Fibroblast of pulmonary artery (primary cell): ENCODE measurements at places on chromosomes 7 and 10.

- no peak for DNase-seq
These were observed 292.5 kb upstream of the CELF2 start for GRCh38 chr10:10725196-10725595.

GRCh38 chr7:121992068-121992467 lies 119.1 kb downstream of the PTPRZ1 start:
- no peak for DNase-seq

- no peak for DNase-seq
These were observed 65.9 kb upstream of the RAB11FIP2 start for GRCh38 chr10:118112543-118113125.

DNA sequence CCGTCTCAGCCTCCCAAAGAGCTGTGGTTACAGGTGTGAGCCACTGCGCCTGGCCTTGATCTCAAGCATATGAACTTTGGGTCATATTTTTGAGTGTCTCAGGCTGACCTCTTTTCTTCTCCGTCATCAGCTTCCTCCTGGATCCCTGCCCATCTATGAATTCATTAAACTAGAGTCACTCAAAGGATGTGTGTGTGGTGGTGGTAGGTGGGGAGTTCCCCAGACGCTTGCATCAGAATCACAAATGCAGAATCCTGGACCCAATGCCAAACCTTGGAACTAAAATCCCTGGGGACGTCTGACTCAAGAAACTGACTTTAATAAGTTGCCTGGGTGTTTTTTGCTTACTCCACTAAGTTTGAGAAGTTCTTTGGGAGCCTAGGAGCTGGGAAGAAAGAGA lies 6.7 kb upstream of the CREB5 start:
- peak; percentile 98 for DNase-seq

- DNase-seq = no peak
These were observed 814 bp downstream of the MEST start for GRCh38 chr7:130492523-130493274.

- peak; percentile 8 for DNase-seq
These were observed 578.7 kb upstream of the NRP1 start for GRCh38 chr10:33913194-33913593.

DNA sequence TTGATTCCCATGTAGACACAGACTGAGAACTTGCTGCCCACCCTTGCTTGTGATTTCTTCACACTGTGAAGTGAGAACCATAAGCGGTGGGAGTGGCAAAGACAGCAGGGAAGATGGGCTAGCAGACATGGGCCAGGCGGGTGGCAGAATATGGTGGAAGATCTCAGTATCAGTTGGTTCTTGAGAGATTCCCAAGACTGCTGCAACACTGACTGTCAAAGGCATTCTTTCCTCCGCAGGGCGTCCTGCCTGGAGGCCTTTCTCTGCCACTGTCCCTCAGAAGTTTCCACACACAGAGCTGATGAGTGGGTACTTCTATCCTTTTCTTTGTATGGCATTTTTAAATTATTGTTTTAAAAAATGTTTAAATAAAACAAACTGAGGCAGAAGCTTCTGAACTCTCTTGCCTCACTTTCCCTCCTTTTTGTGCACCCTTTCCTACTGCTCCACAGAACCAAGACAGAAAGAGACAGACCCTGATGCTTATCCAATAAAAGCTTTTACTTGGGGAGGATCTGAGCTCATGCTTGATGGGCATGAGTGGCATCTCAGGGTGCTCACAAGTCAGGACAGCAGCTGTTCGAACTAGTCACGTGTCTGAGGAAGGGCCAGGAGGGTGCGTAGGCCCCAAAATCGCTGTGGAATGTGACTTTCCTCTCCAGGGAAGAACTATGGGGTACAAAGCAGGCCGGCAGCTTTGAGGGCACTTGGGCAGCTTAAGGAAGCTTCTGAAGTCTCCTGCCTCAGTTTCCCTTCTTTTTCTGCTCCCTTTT lies 104.7 kb upstream of the PCGF5 start:
- no peak for DNase-seq

DNA sequence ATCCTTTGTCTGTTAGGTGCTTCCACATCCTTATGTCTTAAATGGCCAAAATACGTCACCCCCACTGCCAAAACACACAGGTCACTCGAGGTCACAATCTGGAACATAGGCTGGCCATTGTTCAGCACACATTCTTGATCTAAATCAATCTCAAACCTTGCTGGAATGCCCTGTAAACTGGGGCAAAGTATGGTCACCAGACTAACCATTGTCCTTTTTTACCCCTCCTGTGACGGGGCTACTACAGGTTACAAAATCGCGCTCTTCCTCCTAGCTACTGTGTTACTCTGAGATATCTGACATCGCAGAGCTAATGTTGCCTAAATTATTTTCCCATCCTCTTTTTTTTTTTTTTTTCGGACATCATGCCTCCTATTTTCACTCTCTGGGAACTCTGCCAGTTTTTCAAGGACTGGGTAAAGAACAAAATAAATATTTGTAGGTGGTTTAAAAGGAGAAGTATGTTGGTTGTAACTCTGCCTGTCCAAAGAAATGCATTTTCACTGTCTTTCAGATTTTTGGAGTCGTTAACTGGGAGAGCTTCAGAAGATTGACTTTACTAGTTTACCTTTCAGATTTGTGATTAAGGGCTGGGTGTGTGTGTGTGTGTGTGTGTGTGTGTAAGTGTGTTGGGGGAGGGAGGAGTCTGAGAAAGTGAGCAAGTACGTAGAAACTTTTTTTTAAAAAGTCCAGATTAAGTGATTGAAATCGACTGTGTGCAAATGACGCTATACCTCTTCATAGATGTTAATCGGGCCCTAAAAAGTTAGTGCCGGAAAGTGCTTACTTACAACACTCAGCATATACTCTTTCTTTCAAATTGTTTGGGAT lies 942 bp upstream of the KIAA1217 start:
- DNase-seq = peak; percentile 72

GRCh38 chr10:110698340-110698739 lies 54.2 kb downstream of the RBM20 start:
- DNase-seq = no peak

GRCh38 chr10:1872151-1872726 lies 134.9 kb upstream of the ADARB2 start:
- no peak for DNase-seq

- no peak for DNase-seq
These were observed 5.3 kb downstream of the ARPC1A start for GRCh38 chr7:99331002-99331401.

DNA sequence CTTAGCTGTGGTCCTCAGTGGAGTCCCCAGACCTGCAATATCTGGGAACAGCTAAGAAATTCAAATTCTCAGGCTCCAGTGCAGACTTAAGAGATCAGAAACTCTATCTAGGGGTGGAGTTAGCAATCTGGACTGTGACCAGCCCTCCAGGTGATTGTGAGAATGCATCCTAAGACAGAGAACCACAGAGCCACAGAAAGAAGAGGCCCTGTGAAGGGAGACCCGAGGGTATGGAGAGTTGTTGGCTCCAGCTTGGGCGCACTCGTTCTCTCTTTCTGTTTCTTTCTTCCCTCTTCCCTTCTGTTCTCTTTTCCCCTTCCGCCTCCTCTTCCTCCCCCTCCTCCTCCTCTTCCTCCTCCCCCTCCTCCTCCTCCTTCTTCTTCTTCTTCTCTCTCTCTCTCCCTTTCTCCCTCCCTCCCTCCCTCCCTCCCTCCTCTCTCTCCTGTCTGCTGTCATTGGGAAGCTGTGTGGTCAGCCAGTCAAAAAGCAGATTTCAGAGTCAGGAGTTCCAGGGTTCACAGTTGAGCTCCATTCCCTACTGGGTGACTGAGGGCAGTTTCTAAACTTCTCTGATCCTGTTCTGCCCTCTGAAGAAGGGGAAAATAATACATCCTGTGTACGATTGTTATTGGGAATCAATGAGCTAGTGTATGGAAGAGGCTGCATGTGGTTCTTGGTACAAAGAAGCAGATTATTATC lies 62.1 kb upstream of the STEAP1B start:
- DNase-seq = peak; percentile 50

DNA sequence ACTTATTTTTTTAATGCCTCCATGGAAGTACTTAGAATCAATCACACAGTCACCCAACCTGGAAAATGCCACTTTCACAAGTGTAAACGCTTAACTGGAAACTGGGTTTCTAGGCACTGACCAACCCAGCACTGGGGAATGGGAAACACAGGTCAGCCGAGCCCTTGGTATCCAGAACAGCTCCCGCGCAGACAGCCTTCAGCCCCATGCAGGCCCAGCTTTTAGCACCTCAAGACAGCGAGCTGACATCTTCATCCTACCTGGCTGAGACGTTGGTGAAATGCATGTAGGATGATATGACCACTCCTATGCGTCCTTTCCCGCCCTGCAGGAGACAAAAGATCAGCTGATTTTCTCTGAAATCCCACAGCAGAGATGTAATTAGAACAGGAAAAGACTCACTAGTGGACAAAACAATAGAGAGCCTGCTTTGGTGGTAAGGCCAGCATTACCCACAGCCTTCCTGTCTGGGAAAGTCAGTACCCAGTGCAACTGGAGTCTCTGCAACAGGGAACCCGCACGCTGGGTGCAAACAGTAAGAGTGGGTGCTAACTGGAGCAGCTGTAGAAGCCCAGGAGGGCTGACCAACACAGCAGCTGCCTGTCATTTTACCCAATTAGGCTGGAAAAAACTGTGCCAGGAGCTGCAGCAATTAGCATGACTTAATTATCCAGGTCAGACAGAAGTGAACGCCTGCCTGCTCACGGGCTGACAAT lies 153.7 kb downstream of the TNS3 start:
- DNase-seq = no peak

DNA sequence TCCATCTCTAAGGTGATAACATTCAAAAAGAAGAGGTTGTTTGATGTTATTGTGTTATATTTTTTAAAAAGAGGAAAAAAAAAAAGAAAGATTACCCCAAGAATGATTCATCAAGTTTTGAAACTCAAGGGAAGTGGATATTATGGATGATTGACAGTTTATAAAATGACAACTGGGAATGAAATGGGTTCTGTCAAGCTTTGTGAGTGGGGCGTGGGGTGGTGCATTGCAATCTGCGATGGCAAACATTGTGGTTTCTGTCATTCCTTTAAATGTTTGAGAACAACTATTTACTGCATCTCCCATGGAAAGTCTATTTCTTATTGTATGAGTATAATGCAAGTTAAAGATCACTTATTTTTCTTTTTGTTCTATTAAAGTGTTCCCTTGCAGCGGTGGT lies 297.0 kb downstream of the CCDC3 start:
- DNase-seq = no peak

DNA sequence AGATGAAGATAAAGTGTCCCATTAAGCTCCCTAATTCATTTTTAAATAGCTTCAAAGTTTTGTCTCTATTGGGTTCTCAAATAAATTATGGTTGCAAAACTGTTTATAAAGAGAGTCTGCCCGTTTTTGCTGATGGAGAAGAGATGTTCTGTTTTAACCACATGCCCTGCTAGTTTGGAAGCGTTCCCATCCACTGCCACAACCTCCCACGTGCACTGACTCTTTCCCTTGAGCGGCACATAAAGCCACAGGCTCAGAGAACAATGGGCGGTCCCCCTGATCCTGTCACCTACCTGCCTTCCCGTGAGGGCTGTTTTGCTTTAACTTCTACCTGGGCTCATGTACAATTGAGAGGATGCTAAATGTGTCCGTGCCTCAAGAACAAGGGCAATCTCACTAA lies 65.5 kb downstream of the CPVL start:
- DNase-seq = no peak

DNA sequence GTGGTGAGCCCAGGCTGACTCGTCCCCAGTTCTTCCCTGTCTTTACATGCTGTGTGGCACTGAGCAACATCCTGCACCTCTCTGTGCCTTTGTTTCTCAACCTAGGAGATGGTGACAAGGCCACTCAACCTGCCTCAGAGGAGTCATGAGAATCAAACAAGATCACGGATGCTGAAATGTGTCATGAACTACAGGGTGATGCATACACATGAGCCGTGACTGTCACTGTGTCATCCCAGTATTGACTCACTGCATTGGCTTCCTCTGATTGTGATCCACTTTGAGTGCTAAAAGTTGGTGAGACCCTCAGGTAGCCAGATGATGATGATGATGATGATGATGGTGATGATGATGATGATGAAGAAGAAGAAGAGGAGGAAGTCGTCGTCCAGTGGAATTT lies 11.5 kb downstream of the C10orf71 start:
- DNase-seq = no peak

DNA sequence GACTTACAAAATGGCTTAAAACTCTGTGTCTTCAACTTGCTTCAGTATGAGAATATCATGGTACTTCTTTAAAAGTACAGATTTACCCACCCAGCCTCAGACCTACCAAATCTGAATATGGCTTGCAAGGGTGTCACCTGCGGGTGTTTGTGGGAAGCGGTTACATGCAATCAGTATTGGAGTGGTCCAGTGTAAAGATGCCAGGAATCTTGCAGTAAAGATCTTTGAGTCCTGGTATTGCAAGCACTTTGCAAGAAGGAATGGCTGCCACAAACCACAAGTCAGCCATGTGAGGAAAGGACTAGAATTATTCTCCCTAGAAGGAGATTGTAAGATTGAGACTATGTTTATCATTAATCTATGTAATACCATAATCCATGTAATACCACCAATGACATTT lies 115.1 kb downstream of the PON1 start:
- DNase-seq = peak; percentile 3

DNA sequence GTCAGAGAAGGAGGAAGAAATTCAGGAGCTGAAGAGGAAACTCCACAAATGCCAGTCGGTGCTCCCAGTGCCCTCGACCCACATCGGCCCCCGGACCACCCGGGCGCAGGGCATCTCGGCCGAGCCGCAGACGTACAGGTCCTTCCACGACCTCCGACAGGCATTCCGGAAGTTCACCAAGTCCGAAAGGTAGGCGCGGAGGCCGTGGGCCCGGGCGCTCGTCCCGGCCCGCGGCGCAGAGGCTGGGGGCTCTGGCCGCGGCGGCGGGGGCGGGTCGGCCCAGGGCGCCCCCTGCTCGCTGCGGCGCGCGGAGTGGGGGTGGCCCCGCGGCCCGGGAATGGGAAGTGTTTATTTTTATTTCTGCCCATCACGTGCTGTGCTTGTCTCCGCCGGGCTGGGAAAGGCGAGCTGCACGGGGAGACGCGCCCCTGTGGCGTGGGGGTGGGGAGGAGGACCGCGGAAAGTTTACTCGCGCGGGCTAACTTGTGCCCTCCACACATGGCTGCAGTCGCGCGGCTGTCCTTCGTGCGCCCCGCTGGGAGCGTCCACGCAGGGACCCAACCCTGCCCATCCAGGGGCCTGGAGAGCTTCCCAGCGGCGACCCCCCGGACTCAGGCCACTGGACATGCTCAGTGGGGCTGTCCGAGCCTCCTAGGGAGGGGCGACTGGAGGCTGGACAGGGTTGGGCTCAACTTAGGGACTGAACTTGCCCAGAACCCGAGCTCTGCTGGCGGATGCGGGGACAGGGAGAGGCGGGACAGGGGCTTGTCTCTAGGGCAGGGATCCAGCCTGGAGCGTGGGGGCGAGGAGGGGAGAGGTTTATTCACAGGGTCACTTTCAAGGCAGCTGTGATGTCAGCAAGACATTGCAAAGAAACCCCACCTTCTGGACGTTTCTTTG lies 82.6 kb upstream of the PRKG1 start:
- DNase-seq = peak; percentile 68

GRCh38 chr10:77844713-77845445 lies 81.7 kb downstream of the DLG5 start:
- DNase-seq = peak; percentile 57

GRCh38 chr10:17851611-17852010 lies 42.5 kb downstream of the MRC1 start:
- DNase-seq = no peak
